ENCODE measurements at places on chromosomes 11 and 22.
A peak's percentile ranks its signal among the peaks of the same experiment; 100 is the strongest.

DNA sequence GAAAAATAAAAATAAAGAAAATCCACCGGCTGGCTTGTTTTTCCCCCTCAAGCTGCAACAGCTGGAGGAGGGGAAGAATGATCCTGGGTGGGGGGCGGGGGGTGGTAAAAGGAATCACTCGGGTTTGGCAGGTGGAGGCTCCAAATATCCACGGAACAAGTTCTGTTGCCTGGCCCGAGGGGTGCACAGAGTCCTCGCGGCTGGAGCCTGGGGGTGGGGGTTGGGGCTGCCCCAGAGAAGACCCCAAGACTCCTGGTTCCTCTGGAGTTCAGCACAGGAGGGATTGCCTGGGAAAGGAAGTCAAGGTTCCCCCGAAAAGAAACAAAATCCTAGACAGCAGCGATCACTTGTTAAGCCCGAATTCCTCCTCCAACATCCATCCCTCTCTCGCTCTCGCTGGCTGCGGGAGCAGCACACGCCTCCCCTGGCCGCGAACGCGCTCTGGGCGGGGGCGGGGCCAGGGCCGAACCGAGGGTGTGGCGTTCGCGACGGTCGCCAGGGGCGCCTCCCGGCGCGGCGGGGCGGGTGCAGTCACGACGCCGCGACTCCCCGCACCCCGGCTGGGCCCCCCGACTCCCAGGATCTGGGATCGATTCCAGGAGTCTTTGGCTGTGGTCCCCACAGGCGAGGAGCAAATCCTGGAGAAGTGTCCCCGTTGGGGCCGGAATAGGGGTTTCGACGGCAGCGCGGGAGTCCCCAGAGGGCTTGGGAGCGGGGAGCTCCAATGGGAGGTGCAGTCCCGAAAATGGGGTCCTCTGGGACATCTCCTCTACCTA, at the start of gene KCNA4:
Gene KCNA4, minus strand, starts transcription at position 443 of the 776 bp plus-strand sequence. CDS start 4,352 bp downstream, outside the sequence.
- H3K27me3 ChIP-seq, result peaks cover 40% of the 10 kb centered on the region
- H3K4me3 ChIP-seq, result peak within 1 kb of the TSS; percentile 41
- no peaks in the 10 kb centered on the region for H3K36me3 ChIP-seq

- no peak overlapping the region for H3K27ac ChIP-seq
- H3K4me1 ChIP-seq, result no peaks in the 10 kb centered on the region
- DNase-seq, result no peak
- no peaks in the 10 kb centered on the region for H3K36me3 ChIP-seq
- H3K27me3 ChIP-seq, result peaks cover 23% of the 10 kb centered on the region
- no peak overlapping the region for H3K4me3 ChIP-seq
Measured at GRCh38 chr11:35367491-35367890, 51.9 kb downstream of the SLC1A2 start.

DNA sequence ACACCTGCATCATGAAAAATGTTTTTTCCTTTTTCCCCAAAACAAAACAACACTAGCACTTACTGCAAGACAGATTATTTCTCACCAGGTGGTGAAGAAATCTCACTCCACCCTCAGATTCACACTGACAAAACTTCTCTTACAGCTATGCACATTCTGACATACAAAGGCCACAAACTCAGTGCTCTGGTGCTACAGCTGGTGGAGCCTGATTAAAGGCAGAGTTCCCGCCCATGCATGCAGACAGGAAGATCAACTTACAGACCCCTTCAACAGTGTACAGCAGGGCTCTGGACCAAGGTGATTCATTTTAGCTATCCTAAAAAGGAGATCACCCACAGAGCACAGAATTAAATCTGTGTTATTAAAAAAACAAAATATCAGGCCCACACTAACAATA, 112.6 kb downstream of the CADM1 start:
- H3K36me3 ChIP-seq, result no peaks in the 10 kb centered on the region
- no peak for DNase-seq
- H3K4me1 ChIP-seq, result peaks cover 17% of the 10 kb centered on the region
- H3K27me3 ChIP-seq, result no peaks in the 10 kb centered on the region
- H3K4me3 ChIP-seq, result no peak overlapping the region

- no peak overlapping the region for H3K27ac ChIP-seq
- no peaks in the 10 kb centered on the region for H3K36me3 ChIP-seq
- H3K4me3 ChIP-seq, result no peak overlapping the region
- H3K27me3 ChIP-seq, result no peaks in the 10 kb centered on the region
- DNase-seq, result no peak
- no peaks in the 10 kb centered on the region for H3K4me1 ChIP-seq
Measured at GRCh38 chr11:5291207-5291838, 10.4 kb downstream of the OR51B4 start.

- peaks cover 3% of the 10 kb centered on the region for H3K27me3 ChIP-seq
- no peaks in the 10 kb centered on the region for H3K36me3 ChIP-seq
- H3K4me3 ChIP-seq, result no peak overlapping the region
- H3K4me1 ChIP-seq, result no peaks in the 10 kb centered on the region
Measured at GRCh38 chr22:32837803-32838202, 36.3 kb downstream of the TIMP3 start.

- DNase-seq, result no peak
- peaks cover 60% of the 10 kb centered on the region for H3K27me3 ChIP-seq
- H3K4me1 ChIP-seq, result peaks cover 2% of the 10 kb centered on the region
- no peak overlapping the region for H3K4me3 ChIP-seq
- H3K27ac ChIP-seq, result no peak overlapping the region
Measured at GRCh38 chr22:20299746-20300136, 20.1 kb downstream of the DGCR6L start.

All from progenitor cell of endocrine pancreas (in vitro differentiated cells).